Keratinocyte (primary cell): ENCODE measurements at places on chromosomes 11 and 22. TPM values are rescaled to one million over a fixed set of nuclear protein-coding genes. Genes with fewer than 3 reads are reported as not detected.

- H3K27me3 ChIP-seq, result no peaks in the 10 kb centered on the region
- DNase-seq, result no peak
- no peaks in the 10 kb centered on the region for H3K36me3 ChIP-seq
- H3K4me1 ChIP-seq, result no peaks in the 10 kb centered on the region
Measured at GRCh38 chr11:86106916-86107315, 38.0 kb upstream of the PICALM start.

DNA sequence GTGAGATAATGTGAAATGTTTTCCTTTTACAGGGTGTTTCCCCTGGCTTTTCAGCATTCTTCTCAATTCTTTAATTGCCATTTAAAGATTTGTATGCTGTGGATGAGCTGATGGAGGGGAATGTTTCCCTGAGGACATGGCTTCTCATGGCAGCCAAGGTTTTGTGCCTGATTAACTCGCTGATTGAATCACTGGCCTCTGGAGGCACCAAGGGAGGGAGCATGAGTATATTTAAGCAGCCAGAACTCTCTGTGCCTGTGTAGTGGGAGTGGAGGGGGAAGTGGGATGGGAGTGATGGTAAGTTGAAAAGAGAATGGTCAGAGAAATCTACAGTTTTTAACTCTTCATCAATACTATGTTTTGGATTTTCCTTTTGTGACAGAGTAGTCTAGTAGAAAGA is 88.7 kb downstream of the STIM1 start:
- H3K4me3 ChIP-seq, result no peak overlapping the region
- DNase-seq, result no peak
- no peak overlapping the region for H3K27ac ChIP-seq
- H3K27me3 ChIP-seq, result no peaks in the 10 kb centered on the region

GRCh38 chr11:636511-637332 is at the start of gene DRD4:
Gene DRD4, plus strand, starts transcription at chr11:637269. Its CDS starts 36 bp downstream, at chr11:637305.
- no peak within 1 kb of the TSS for H3K4me3 ChIP-seq
- H3K27me3 ChIP-seq, result peaks cover 28% of the 10 kb centered on the region
- DNase-seq, result no peak
- no peaks in the 10 kb centered on the region for H3K4me1 ChIP-seq
- no peak within 1 kb of the TSS for H3K27ac ChIP-seq

OR4B1 gene
- polyA plus RNA-seq, result not detected in 3 replicates

IGLL1 gene
- polyA plus RNA-seq, result not detected in 3 replicates

ZNF214 gene
- polyA plus RNA-seq, result 0.89 to 1.1 TPM (median 0.95 TPM) in 3 replicates
